ENCODE measurements at places on chromosomes 11 and 22. TPM values are rescaled to one million over a fixed set of nuclear protein-coding genes. Genes with fewer than 3 reads are reported as not detected.

DNA sequence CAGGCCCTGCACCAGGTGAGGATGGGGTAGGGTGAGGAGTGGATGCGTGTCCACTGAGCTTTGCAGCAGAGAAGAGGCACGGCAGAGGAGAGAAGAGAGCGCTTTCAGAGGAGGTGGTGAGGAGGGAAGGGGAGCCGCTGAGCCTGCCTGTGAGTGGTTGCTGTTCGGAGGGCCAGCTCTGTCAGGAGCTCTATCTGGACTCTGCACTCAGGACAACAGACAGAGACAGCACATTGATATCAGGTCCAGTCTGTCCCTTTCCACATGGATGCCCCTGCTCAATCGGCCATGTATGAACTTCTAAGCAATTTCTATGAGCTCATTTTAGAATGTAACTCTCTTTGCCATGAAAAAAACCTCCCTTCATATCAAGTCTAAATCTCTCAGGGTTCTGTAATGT lies 158.6 kb downstream of the KIRREL3 start:
- no peak for DNase-seq

- DNase-seq, result peak; percentile 29
Measured at GRCh38 chr11:111982541-111983186, 42.5 kb upstream of the DLAT start.

GRCh38 chr11:120894202-120894985 lies 129.5 kb upstream of the TBCEL start:
- DNase-seq, result no peak

Gene PHLDA2
- total RNA-seq, result 4.2 TPM

DNA sequence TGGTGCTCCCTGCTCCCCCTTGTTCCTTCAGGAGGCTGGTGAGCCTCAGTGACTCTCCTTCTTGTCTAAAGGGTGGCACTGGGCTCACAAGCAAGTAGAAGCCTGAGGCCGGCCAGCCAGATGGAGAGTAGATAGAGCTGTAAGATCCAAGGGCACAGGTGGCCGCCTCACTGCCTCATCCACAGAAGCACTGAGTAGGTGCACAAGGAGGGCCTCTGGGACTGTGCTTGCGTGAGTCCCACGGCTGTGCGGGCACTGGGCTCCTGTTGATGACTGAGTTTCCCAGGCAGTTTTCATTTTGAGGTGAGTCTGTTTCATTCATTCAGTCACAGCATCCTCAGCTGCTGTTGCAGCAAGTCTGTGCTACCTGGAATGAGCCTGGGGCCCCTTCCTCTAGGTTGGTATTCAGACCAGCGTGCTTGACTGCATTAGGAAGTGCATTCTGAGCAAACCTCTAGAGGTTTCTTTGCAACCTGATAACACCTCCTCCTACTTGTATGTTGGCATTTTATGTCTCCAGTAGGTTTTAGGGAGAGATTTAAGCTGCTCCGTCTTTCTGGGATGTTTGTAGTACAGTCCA lies 184.0 kb downstream of the TBC1D22A start:
- no peak for DNase-seq

Gene CDHR5
- total RNA-seq, result 14.5 TPM

DNA sequence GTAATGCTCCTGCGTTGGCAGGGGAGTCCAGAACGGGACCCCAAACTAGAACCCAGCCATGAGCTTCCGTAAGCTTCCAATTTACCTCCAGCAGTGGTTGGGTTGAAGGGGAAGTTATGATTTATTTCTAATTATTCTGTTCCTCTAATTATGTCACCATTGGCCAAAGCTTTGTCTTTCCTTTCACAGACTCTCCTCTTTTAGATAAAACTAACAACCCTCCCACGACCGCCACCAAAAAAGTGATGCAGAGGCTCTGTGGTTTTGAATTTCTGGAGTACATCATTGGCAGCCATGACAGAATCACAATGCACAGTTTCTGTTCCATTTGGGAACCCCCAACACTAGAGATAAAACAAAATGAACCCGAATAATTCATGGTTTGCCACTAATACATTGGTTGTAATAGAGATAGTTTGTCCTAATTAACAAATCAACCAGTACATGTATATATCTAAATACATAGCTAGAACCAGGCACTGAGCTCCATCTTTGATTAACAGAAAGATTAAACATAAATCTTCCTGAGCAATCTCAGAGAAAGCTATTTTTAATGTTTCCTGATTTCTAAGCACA lies 64.3 kb downstream of the ETS1 start:
- no peak for DNase-seq
